ENCODE measurements at places on chromosomes 4 and X.

DNA sequence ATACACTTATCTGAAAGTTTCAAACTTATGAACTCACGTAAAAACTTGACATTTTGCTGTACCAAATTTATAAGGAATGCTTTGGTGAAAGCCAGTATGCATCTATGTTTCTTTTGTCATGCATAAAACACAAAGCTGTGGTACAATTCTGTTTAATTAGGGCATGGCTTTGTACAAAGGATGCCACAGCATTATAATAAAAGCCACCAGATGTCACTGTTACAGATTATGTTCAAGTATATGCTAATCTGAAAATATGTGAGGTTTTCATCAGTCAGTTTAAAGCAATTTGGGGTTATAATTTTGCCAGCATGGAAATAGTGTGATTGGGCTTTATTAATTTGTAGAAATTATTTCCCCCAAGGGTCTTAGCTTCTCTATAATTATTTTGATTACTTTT lies 69.0 kb downstream of the ATOH1 start:
- no peak for DNase-seq

- no peak for DNase-seq
These were observed 66.2 kb downstream of the UBA6 start for GRCh38 chr4:67634741-67635140.

DNA sequence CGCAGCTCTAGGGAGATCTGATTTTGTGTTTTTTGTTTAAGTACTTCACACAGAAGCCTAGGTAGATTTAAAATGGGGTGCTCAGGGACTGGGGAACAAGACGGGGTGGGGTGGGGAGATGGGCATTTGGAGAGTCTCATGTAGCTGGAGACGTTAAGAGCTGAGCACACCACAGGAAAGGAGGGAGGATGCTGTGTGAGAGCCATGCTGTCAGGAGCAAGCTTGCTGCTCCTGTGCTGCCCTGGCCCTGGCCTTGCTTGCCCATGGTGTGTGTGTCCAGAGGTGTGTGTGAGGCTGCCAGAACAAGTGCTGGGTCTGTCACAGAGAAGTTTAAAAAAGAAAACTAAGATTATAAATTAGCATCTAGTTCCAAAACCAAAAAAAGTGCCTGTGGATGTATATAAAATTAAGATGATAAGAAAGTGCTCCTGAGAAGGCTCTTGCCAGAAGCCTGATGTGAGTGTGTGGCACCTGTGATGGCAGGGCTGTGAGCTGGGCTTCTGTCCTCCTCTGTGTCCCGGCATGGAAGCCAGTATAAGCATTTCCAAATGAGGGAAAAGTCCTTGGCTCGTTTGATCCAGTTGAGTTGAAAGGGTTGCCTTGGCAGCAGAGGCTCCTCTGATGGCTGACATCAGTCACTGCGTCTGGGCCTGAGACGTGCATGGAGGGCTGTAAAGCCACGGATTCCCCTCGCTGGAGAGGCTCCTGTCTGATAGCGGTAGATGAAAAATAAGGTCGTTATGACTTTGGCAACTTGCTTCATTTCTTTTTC lies 63.5 kb downstream of the NELFA start:
- no peak for DNase-seq

GRCh38 chrX:122055460-122055859 lies 1008.0 kb downstream of the GLUD2 start:
- no peak for DNase-seq

DNA sequence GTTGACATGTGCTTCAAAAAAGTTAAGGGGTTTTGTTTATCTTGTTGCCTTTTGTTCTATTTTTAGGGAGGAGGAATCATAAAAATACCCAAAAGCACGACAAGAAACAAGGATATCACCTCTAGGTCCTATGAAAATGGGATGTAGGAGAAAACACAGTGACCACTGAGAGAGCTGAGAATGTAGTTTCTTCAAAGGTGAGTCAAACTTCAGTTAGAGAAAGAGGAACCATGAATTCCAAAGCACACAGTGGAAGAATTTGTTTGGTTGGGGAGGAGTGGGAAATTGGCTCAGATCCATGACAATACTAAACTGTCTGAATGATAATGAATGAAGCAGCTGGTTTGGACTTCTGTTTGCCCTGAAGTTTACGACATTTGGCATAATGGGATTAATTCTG lies 19.1 kb upstream of the FRYL start:
- no peak for DNase-seq

GRCh38 chr4:179941911-179942310 lies 2301.3 kb upstream of the TENM3 start:
- no peak for DNase-seq

- no peak for DNase-seq
These were observed 456.3 kb downstream of the DTHD1 start for GRCh38 chr4:36737691-36738090.

GRCh38 chr4:132614682-132615081 lies 534.4 kb upstream of the PCDH10 start:
- DNase-seq: no peak

DNA sequence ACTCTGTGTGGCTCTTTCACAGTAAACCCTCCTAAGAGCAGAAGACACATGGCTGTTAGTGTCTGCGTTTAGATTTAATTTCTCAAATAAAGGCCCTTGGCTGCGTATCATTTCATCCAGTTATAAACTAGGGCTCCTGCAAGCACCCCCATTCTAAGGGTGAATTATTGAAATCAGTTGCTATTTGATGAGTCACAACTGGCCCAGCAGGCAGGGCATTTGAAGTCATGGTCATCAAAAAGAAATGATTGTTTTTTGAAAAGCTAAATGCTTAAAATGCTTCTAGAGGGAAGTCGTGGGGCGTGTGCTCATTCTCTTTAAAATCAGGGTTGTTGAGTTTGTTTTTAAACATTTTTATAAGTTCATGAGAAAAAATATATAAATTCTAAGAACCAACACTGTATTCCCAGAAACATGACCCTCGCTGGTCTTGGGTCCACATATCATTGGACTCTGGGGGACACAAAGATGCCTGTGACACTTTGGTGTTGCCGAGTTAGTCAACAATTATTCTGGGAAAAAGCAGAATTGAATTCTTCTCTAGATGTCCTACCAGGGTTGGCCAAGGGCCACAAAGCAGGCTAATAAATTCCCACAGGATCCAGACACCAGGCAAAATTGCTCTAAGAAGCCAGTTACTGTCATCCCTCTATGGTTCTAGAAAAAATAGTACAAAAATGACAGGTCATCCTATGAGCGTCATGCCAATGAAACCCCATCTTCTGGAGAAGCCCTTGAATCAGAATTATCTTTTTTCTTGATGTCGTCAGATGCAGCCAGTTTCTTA lies 99.5 kb upstream of the MYOZ2 start:
- DNase-seq: no peak

DNA sequence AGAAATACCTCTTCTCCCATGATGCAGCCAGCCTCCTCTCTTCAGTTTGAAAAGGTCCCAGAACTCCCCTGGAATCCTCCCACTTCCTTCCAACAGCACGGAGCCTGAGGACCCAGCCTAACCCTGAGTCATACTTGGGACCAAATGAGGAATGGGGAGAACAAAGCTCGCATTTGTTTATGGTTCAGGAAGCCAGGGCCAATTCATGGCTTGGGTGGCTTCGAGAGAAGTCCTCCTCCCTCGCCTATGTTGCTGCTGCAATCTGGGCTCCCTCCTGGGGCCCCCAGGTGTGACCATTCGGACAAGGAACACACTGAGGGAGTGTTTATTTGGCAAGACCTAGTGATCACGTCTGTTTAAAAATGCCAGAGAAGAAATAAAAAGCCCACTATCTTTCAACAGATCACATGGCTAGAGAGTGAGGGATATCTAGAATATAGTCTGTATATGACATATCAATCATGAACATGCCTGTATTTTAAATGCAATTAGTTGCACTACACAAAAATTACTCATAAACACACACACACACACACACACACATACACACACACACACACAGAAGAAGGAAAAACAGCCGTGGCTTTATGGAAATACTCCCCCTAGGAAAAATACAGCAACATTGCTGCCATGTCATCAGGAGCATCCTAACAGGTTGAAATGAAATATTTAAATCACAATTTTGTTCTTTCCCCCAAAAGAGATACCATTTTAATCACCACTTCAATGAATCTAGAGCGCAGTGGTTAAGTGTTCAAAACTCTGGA lies 155.7 kb upstream of the MAP3K15 start:
- DNase-seq: no peak

GRCh38 chr4:5928274-5928673 lies 35.4 kb upstream of the CRMP1 start:
- DNase-seq: no peak

DNA sequence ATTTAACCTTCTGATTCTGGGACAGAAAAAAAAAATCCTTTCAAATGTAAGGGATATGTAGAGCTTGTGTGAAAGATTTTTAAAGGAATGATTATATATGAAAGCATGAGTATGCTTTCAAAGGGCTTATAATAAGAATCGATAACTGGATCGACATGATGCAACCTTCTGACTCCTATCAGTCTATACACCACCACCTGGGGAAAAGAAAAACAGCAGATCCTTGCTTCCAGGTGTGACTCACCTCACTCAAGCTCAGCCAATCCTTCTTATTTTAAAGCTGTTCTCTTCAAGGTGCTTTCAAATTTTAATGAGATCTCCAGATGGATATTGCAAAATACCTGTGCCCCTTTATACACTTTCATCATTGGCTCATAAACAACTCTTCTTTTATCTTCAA lies 102.1 kb upstream of the EDNRA start:
- DNase-seq: no peak

GRCh38 chrX:3442691-3443090 lies 96.2 kb upstream of the MXRA5 start:
- DNase-seq: no peak

DNA sequence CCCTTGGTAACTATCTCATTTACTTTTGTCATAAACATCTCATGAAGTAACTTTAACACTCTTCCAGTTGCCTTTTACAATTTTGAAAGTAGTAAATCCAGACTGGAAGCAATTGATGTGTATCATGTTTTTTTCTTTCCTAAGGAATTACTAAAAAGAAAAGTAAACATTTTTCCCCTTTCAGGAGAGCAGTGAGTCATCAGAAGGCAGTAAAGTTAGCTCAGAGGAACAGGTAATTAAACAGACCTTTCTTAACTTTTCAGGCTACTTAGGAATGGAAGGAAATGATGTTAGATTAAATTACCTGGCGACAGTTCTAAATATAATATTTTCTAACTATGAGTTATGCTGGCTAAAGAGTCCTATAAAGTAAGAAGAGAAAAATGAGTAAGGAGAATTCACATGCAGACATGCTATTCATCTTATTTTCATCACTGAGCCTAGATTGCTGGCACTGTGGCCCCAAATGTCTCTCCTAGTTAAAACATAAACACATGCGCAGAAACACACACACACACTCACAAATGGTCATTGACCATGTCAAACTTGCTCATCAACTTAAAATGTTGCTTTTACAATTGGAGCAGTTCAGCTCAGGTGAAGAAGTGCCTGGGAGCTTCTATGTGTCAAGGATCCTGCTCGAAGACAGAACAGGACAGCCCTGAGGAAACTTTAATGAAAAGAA lies 9.3 kb downstream of the DMP1 start:
- no peak for DNase-seq

DNA sequence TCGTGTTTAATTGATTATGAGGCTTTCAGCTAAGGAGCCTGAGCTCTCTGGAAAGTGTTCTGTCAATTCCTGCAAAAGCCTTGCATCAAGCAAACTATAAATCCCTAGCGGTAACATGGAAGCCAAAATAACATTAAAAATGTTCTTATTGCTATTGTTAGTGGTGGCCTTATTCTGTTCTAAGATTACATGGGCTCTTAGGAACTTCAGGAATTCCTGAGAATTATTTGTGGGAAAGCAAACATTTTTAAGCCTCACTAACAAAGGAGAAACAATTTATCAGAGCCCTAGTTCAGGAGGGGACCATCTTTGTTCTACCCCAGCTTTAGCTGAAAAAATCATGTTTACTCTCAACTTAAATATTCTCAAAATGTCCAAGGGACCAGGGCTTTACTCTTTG lies 119.6 kb downstream of the PAPSS1 start:
- DNase-seq: no peak

GRCh38 chr4:128862608-128863311 lies 53.3 kb downstream of the JADE1 start:
- peak; percentile 12 for DNase-seq

- no peak for DNase-seq
These were observed 16.2 kb upstream of the NAA11 start for GRCh38 chr4:79341893-79342653.

DNA sequence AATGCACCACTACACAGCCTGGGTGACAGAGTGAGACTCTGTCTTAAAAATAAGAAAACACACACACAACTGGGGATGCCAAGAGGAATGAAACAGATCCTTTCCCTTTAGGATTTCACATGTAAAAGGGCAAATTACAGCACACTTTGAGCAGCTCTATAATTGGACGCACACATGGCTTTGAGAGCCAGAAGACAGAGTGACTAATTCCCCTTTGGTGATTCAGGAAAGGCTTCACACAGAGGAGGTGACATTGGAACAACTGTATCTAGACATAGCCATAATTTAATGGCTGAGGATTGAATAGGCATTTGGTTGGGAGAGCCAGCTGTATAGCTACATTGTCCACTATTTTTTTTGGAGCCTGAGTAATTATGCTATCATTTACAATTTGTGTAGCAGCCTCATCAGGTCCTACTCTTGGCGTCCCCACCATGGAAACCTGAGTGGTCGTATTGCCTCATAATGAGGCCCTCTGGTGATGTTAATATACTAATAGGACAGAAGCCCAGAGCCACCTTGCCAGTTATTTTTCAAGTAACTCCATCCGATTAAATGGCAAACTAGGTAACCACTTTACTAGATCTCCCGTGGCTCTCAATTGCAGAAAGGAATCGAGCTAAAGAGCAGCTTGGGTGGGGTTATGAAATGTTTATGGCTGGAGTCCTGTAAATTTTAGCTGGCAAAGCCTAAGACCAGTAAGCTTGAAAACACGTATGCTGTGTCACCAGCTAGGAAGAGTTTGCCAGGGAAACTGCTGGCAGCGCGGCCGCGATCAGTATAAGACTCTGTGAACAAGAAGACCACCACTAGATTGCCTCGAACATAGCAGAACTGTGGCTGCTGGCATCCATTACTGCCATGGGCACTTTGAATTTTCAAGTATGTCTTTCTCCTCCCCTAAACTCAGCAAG lies 8.5 kb upstream of the PPEF1 start:
- DNase-seq: no peak

DNA sequence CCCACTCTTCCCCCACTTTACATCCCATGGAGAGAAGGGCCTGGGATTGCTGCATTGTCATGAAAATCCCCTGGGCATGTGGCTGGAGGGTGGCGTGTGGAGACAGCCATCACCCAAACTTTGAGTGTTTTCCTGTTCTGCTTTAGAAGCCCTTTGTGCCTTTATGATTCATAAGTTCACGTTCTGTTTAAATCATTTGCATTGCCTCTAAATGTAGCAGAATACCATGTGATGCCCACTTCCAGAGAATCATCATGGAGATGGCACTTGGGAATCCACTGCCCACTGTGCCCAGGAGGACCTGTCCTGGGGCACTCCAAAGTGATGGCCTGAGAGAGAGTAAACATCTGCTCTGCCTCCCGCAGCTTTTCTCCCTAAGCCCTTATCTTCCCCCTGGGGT lies 52.8 kb downstream of the MED28 start:
- no peak for DNase-seq

GRCh38 chrX:154806837-154807501 lies 1.7 kb upstream of the MPP1 start:
- DNase-seq: no peak
